Thymus (tissue), 14 donors: ENCODE measurements at places on chromosomes 7 and 10. TPM values are rescaled to one million over a fixed set of nuclear protein-coding genes. Genes with fewer than 3 reads are reported as not detected.

Gene LBX1
- not detected for total RNA-seq

Gene ACTL6B
- total RNA-seq, result 0.05 TPM

DNA sequence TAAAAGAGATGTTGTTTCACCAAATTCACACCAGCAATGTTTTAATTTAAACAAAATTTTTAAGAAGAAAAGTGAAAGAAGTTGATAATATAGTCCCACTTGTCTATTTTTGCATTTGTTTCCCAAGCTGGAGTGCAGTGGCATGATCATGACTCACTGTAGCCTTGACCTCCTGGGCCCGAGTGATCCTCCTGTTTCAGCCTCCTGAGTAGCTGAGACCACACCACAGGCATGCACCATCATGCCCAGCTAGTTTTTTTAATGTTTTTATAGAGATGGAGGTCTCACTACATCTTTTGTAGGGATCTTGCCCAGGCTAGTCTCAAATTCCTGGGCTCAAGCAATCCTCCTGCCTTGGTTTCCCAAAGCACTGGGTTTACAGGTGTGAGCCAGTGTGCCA is 14.1 kb upstream of the NDUFA5 start:
- DNase-seq, result no peak

DNA sequence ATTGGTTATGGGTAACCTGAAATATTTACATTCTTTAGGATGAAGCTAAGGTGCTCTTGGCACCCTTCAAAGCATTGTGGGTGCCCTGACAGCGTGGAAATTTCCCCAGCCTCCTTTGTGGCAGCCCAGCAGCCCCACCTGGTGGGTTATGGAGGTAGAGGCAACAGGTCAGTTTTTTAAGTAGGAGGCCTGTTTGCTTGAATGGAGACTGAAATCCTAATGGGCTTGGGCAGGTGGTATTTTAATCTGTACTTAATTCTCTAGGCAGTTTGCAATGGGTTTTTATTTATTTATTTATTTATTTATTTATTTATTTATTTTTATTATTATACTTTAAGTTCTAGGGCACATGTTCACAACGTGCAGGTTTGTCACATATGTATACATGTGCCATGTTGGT is 139.4 kb downstream of the EPC1 start:
- DNase-seq, result peak; percentile 29
